Renal pelvis (tissue), 12 donors: ENCODE measurements at places on chromosomes 3 and 15.
A peak's percentile ranks its signal among the peaks of the same experiment; 100 is the strongest.

DNA sequence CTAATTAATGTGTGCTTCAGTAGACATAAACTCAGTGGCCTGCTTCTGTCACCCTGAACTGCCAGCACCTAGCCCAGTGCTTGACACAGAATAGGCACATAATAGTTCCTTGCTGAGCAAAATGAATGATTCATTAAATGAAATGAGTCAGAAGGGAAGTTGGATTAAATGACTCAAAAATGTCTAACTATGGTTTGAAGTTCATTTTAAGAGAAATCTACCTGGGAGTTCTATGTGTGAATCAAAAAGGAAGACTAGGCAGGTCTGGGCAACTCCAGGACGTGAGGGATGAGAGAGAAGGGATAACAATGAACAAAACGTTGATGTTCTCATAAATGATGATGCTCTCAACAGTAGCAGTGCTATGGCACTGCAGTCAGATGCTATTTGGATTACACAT is 175.0 kb downstream of the CFAP20DC start:
- no peak for DNase-seq

GRCh38 chr15:101613130-101614000 is 38.8 kb downstream of the TM2D3 start:
- peak; percentile 83 for DNase-seq

DNA sequence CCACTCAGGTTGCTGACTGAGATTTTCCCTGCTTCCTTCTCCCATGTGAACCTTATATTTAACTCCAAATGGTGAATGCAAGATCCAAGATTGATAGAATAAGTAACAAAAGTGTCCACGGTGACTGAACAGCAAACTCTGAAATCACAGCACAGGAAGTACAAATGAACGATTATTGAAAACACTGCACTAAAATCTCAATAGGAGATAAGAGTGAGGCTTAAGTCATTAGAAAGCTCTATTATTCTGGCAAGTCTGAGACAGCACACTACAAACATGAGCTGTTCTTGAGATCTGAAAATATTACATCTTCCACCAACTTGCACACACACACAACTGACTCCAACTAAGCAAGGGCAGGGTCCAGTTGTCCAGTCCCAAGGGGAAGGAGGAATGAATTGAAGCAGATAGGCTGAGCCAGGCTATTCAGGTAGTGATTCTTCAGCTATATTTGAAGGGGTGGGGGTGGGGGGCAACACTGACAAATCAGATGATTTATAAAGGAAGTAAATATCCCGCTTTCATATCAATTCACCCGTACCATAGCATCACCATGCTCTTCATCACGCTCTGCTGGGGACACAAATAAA is 2.9 kb downstream of the ZNF385D start:
- DNase-seq = no peak

- DNase-seq = no peak
These were observed 41.8 kb downstream of the IL5RA start for GRCh38 chr3:3068358-3068881.

GRCh38 chr15:69298354-69298696 is 387 bp upstream of the PAQR5 start:
- DNase-seq = no peak

- no peak for DNase-seq
These were observed 366.7 kb upstream of the SGO1 start for GRCh38 chr3:20552605-20553275.

DNA sequence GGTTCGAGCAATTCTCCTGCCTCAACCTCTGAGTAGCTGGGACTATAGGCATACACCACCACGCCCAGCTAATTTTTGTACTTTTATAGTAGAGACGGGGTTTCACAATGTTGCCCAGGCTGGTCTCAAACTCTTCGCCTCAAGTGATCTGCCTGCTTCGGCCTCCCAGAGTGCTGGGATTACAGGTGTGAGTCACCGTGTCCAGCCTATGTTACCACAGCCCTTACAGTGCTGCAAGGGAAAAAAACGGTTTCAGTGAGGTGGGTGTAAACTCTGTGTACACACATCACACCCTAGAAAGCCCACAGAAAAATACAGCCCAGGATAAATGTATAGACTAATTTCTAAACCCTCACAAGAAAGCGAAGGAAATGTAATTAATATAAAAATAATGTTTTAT is 103.5 kb upstream of the AKAP13 start:
- DNase-seq = no peak

DNA sequence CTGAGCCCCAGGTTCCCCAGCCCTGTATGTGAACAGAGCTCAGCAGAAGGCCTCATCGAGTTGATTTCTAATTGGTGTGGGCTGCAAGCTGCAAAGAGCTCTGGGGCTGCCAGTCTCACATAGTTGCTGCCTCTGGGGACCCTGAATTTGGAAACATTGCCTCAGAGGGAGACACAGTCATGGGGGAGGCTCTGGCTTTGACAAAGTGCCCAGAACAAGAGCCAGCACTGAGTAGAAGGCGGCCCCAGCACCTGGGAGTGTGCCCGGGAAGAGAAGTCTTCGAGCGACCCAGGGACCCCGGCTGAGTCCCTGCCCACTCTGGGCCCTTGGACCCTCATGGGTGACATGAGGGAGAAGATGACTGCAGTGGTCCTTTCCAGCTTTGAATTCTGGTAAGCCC is 7.3 kb downstream of the NTRK3 start:
- no peak for DNase-seq

DNA sequence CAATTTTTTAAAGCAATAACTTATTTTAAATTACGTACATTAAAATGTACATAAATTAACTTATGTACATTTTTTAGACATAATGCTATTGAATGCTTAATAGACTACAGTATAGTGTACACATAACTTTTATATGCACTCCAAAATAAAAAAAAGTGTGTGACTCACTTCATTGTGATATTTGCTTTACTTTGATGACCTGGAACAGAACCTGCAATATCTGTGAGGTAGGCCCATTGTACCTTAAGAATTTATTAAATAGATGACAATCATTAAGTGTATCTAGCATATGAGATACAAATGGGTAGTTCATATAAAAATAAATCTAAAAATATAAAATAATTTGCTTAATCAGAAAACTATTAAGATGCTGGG is 276.7 kb downstream of the NFKBIZ start:
- no peak for DNase-seq

- no peak for DNase-seq
These were observed 11.5 kb downstream of the FEZF2 start for GRCh38 chr3:62361824-62362223.

- DNase-seq = no peak
These were observed 79.4 kb upstream of the PRR23E start for GRCh38 chr3:127113571-127113891.

- DNase-seq = no peak
These were observed 140.9 kb downstream of the KCNMB2 start for GRCh38 chr3:178676942-178677790.

- DNase-seq = no peak
These were observed 267.8 kb downstream of the RAP2B start for GRCh38 chr3:153429821-153430220.

DNA sequence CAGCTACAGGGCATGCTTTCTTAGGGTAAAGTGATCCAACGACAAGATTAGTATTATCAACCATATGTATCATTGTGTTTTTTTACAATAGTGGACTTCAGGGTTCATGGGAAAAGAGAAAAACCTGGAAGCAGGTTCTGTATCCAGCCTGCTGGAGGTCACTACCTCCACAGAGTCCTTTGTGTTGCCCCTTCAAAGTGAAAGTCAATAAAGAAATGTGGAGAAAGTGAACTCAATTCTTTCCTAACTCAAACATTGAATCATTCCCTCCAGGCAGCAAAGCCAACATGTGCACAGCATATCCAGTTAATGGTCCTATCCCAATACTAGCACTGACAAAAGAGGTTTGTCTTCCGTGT is 45.4 kb downstream of the FGF7 start:
- no peak for DNase-seq

GRCh38 chr3:33096093-33096868 is 665 bp downstream of the GLB1 start:
- DNase-seq = no peak
